Kidney (tissue), 22 donors: ENCODE measurements at places on chromosomes 1 and 21. TPM values are rescaled to one million over a fixed set of nuclear protein-coding genes. Genes with fewer than 3 reads are reported as not detected.

Gene SUSD4
- 23.7 TPM for polyA plus RNA-seq

Gene OR2T33
- polyA plus RNA-seq, result not detected

Gene SYNC
- polyA plus RNA-seq, result 1.4 TPM

Gene ATP5PF
- 998 TPM for polyA plus RNA-seq

Gene THEM5
- polyA plus RNA-seq, result not detected

Gene OLFML2B
- 2.9 TPM for polyA plus RNA-seq

Gene OR2T2
- polyA plus RNA-seq, result not detected

Gene CNIH3
- polyA plus RNA-seq, result 7.6 TPM

Gene GJB4
- not detected for polyA plus RNA-seq

Gene HCRTR1
- not detected for polyA plus RNA-seq

Gene SLC2A5
- 9.0 TPM for polyA plus RNA-seq

Gene HTR6
- polyA plus RNA-seq, result not detected

Gene YY1AP1
- 33.4 TPM for polyA plus RNA-seq

Gene APOBEC4
- not detected for polyA plus RNA-seq

Gene ACBD3
- polyA plus RNA-seq, result 12.4 TPM

Gene KCNN3
- 2.6 TPM for polyA plus RNA-seq

Gene NEGR1
- polyA plus RNA-seq, result 3.0 TPM

Gene TNNI3K
- polyA plus RNA-seq, result 2.2 TPM

Gene S100A3
- polyA plus RNA-seq, result 2.5 TPM

Gene MATN1
- polyA plus RNA-seq, result not detected

Gene ZNF695
- not detected for polyA plus RNA-seq

Gene CFHR3
- not detected for polyA plus RNA-seq

Gene MTARC2
- polyA plus RNA-seq, result 95.2 TPM

Gene NCAM2
- polyA plus RNA-seq, result 0.13 TPM

Gene UBE2U
- not detected for polyA plus RNA-seq

Gene C8A
- polyA plus RNA-seq, result not detected

Gene RAB13
- polyA plus RNA-seq, result 226 TPM

Gene ZBTB18
- 9.0 TPM for polyA plus RNA-seq

Gene CLCA2
- not detected for polyA plus RNA-seq

Gene FYB2
- polyA plus RNA-seq, result 7.9 TPM

Gene ETV3L
- polyA plus RNA-seq, result not detected

Gene DSCAM
- not detected for polyA plus RNA-seq

Gene SLFNL1
- polyA plus RNA-seq, result 0.32 TPM

Gene SLC25A34
- polyA plus RNA-seq, result 12.2 TPM

Gene FAAH
- 50.7 TPM for polyA plus RNA-seq

Gene SELP
- 12.5 TPM for polyA plus RNA-seq

Gene MAP1LC3C
- not detected for polyA plus RNA-seq

Gene LEFTY2
- 0.28 TPM for polyA plus RNA-seq

Gene OR10Z1
- not detected for polyA plus RNA-seq

Gene ZFP69B
- polyA plus RNA-seq, result 0.62 TPM

Gene KCNK1
- polyA plus RNA-seq, result 10.0 TPM

Gene DCDC2B
- not detected for polyA plus RNA-seq

Gene AGT
- polyA plus RNA-seq, result 65.1 TPM

Gene LCE1D
- polyA plus RNA-seq, result not detected

Gene TSPEAR
- polyA plus RNA-seq, result 0.09 TPM

Gene ZMYND12
- polyA plus RNA-seq, result 17.7 TPM

Gene NHLH1
- polyA plus RNA-seq, result not detected
